Glomerular endothelial cell (primary cell): ENCODE measurements at places on chromosomes 5 and 9. TPM values are rescaled to one million over a fixed set of nuclear protein-coding genes. Genes with fewer than 3 reads are reported as not detected.

The IL4 gene
- total RNA-seq, result not detected in 2 replicates

The NOXA1 gene
- total RNA-seq, result 1.2 and 1.7 TPM in 2 replicates

The DBH gene
- not detected in 2 replicates for total RNA-seq

The MLANA gene
- total RNA-seq, result not detected in 2 replicates

The MGAT1 gene
- 134 and 183 TPM in 2 replicates for total RNA-seq

The FGF1 gene
- total RNA-seq, result 0.82 and 1.5 TPM in 2 replicates

The SCGB3A2 gene
- total RNA-seq, result not detected in 2 replicates

The GFRA3 gene
- total RNA-seq, result not detected in 2 replicates

The LRSAM1 gene
- 30.0 and 37.7 TPM in 2 replicates for total RNA-seq

The ADGRD2 gene
- total RNA-seq, result not detected in 2 replicates

The ARID3C gene
- total RNA-seq, result 0.29 TPM in 1 of 2 replicates, not detected in the other

The MRPS27 gene
- 45.9 and 58.5 TPM in 2 replicates for total RNA-seq

The PLAA gene
- total RNA-seq, result 38.0 and 46.2 TPM in 2 replicates
